Activated naive CD4-positive, alpha-beta T cell treated with anti-CD3 and anti-CD28 coated beads, Interleukin-2, amount 10 ng/mL, durations not matched to agents 5 hours and 36 hours (primary cell): ENCODE measurements at places on chromosomes 16 and 17. TPM values are rescaled to one million over a fixed set of nuclear protein-coding genes. Genes with fewer than 3 reads are reported as not detected.

SLC16A6 gene
- total RNA-seq: 3.7 TPM

BOLA2 gene
- 6.1 TPM for total RNA-seq

KRTAP9-8 gene
- total RNA-seq: not detected

LRRC3C gene
- not detected for total RNA-seq
